ENCODE measurements at places on chromosomes 11 and 22. TPM values are rescaled to one million over a fixed set of nuclear protein-coding genes. Genes with fewer than 3 reads are reported as not detected.
A peak's percentile ranks its signal among the peaks of the same experiment; 100 is the strongest.

The MMP10 gene
- not detected for total RNA-seq

GRCh38 chr11:134152696-134153095 is 71.1 kb downstream of the NCAPD3 start:
- H3K36me3 ChIP-seq, result no peaks in the 10 kb centered on the region
- no peaks in the 10 kb centered on the region for H3K4me1 ChIP-seq
- no peak for DNase-seq
- H3K4me3 ChIP-seq, result no peak overlapping the region
- no peaks in the 10 kb centered on the region for H3K27me3 ChIP-seq
- H3K27ac ChIP-seq, result no peak overlapping the region

DNA sequence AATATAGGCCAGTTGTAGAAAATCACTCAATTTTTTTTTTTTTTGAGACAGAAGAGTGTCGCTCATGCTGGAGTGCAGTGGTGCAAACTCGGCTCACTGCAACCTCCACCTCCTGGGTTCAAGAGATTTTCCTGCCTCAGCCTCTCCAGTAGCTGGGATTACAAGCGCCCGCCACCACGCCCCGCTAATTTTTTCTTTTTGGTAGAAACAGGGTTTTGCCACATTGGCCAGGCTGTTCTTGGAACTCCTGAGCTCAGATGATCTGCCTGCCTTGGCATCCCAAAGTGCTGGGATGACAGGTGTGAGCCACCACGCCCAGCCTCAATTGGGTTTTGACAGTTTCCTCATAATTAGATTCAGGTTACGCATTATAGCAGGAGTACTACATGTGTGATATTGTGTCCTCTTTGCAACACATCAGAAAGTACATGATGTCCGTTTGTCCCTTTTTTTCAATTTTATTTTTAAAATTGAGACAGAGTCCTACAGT is 2.6 kb upstream of the ATP6V1E1 start:
- no peak overlapping the region for H3K4me3 ChIP-seq
- no peak overlapping the region for H3K27ac ChIP-seq
- peak; percentile 11 for DNase-seq
- H3K27me3 ChIP-seq, result no peaks in the 10 kb centered on the region
- H3K36me3 ChIP-seq, result no peaks in the 10 kb centered on the region
- H3K4me1 ChIP-seq, result no peaks in the 10 kb centered on the region

DNA sequence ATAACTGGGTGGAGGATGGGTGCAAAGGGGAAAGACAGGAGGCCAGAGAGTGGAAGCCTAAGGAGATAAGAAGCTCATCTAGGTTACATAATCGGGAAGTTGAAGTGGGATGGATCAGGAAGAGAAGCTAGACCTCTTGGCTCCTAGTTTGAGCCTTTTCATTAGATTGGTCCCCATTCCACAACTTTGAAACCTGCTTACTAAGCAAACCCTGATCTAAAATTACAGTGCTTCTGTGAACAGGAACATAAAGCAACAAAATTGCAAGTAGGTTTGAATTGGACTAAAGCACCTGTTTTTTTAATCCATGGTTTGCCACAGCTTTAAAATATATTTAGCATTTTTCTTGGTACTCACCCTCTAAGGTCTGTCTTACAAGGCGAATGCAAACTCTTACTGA is 80.4 kb upstream of the EED start:
- H3K27me3 ChIP-seq, result no peaks in the 10 kb centered on the region
- DNase-seq, result no peak
- H3K4me3 ChIP-seq, result no peak overlapping the region
- no peak overlapping the region for H3K27ac ChIP-seq

DNA sequence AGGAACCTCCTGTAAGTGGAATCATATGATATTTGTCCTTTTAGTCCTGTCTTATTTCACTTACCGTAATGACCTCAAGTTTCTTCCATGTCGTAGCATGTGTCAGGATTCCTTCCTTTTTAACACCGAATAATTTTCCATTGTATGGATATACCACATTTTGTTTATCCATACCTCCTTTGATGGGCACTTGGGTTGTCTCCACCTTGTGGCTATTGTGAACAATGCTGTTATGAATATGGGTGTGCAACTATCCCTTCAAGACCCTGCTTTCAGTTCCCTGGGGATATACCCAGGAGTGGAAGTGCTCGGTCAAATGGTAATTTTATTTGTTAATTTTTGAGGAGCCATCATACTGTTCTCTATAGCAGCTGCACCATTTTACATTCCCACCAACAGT is 244.9 kb upstream of the BLID start:
- no peaks in the 10 kb centered on the region for H3K36me3 ChIP-seq
- no peaks in the 10 kb centered on the region for H3K4me1 ChIP-seq
- H3K4me3 ChIP-seq, result no peak overlapping the region
- no peak overlapping the region for H3K27ac ChIP-seq
- H3K27me3 ChIP-seq, result no peaks in the 10 kb centered on the region

DNA sequence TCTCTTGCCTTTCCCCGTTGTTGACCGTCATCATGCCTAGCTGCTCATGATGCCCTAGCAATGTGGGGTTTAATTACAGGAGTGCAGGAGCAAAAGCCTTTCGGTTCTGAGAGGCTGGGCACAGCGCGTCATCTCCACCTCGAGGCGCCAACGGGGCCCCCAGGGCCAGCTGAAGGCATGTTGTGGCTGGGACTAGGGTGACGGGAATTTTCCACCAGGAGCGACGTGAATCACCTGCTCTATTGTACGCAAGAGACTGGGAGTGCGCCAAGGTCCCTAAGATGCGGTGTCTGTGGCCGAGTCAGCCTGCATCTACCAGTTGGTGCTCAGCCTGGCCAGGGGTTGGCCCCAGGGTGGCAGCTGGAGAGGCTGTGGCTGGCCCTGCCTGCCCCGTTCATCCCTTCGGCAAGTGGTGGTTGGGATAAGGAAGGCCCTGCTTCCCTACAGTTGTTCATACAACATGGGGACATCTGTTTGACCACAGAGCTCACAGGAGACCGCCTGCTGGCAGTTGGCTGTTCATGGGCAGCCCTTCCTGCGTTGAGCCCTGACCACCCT is 1175.6 kb downstream of the BRD1 start:
- H3K4me3 ChIP-seq, result no peak overlapping the region
- H3K4me1 ChIP-seq, result no peaks in the 10 kb centered on the region
- no peaks in the 10 kb centered on the region for H3K36me3 ChIP-seq
- H3K27ac ChIP-seq, result no peak overlapping the region

DNA sequence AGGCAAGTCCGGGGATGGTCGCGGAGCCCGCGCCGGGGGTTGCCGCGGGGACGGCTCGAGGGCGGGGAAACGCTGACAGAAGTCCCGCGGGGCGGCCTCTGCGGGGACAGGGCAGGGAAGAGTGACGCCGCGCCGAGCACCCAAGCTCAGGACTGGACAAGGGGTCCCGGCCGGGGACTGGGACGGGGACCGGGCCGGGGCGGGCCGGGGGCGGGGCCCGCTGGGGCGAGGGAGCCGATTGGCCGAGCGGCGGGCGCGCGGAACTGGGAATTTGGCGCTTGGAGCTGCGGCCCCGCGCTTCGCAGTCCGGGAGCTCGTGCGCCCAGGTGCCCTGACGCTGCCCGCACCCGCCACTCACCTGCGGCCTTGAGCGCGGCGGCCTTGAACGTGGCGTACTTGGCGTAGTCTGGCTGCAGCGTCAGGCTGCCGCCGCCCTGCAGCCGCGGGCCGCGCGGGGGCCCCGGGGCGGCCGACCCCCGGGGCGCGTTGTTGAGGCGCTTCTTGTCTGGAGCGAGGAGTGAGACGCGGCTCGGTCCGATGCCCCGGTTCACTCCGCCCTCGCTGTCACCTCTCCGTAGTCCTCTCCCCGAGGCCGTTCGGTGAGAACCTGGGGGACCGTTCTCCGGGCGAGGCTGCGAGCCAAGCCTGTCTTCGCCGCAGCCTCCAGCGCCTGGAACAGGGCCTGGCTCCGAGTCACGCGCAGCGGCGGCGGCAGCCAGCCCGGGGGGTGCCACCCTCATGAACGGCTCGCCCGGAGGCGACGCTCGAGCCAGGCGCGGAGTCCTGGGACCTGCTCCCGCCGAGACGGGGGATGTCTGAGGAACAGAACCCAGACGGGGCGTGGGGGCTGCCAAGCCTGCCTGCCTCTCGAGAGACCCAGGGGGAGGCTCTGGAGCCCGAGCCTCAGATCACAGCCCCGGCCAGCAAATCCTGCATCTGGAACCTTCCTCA is 4.5 kb downstream of the SHISA8 start:
- H3K4me3 ChIP-seq, result peak overlapping the region; percentile 67
- peaks cover 22% of the 10 kb centered on the region for H3K27me3 ChIP-seq
- H3K36me3 ChIP-seq, result no peaks in the 10 kb centered on the region
- peaks cover 20% of the 10 kb centered on the region for H3K4me1 ChIP-seq
- no peak for DNase-seq
